ENCODE measurements at places on chromosomes 2 and 18. TPM values are rescaled to one million over a fixed set of nuclear protein-coding genes. Genes with fewer than 3 reads are reported as not detected.

- no peak for DNase-seq
Measured at GRCh38 chr18:4631239-4631638, 176.1 kb upstream of the DLGAP1 start.

- DNase-seq, result peak; percentile 94
Measured at GRCh38 chr2:84486441-84487115, 27.5 kb upstream of the SUCLG1 start.

DNA sequence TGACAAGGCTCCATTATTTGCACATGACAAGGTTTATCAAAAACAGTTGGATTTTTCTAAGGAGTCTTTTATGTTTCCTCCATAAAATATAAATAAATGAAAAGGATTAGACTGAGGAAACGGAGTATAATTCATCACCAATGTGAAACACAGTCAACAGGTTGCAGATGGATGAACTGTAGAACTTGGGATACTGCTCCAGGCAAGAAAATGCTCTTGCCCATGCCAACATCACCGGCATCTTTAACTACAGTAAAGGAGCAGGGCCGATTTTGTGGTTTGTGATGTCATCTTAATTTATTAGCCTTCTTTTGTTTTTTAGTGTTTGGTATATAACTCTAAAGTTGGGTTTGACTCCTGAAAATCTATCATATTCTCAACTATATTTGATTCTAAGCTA lies 577.3 kb downstream of the EPHA4 start:
- DNase-seq, result no peak

- DNase-seq, result no peak
Measured at GRCh38 chr2:85611217-85611704, 605 bp downstream of the C2orf68 start.

GRCh38 chr2:28185153-28185552 lies 207.5 kb upstream of the FOSL2 start:
- DNase-seq, result no peak

DNA sequence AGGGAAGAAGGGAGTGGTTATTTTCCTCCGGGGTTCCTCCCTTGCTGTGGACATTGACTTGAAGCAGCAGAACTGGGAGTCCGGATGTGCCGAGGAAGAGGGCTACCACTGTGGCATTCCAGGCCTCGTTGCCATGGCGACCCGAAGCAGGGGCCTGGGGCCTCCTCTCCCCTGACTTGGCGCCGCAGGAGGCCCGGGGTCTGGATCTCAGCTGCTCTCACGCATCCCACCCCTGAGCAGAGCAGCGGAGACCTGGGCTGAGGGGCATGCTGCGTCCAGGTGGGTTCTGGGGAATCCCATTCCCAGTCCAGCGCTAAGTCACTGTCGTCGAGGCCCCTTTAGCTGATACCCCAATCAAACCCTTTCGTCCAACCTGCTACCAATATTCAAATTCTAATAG lies 100.2 kb downstream of the BCL11A start:
- DNase-seq, result no peak

DNA sequence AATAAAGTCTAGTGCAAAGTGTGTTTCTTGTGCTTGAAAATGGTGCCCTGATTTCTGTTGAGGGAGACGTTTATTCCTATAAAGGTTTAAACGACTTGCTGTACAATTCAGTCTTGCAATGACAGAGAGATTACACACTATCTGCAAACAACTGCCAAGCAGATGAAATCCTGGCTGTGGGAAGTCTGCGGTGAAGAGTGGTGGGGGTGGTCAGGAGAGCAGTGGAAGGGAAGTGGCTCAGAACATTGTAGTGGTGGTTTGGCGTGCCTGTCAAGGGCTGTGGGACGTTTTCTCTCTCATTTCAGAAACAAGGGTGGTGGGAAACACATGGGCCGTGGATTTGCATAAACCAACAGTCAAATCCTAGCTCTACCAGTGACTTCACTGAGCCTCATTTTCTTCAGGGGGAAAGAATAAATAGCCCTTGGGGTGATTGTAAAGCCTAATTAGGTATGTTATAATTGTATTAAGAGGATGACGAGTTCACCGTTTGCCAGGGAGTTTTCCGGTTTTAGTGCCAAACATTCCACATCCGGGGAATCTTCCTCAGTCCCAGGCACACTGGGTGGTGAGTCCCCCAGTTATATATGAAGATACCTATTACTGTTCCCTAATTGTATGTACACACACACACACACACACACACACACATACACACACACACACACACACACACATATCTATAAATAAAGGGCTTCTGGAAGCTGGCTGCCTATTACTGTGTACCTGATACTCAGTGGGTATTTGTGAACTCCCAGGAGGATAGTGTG lies 115.0 kb downstream of the SPTBN1 start:
- DNase-seq, result peak; percentile 94

DNA sequence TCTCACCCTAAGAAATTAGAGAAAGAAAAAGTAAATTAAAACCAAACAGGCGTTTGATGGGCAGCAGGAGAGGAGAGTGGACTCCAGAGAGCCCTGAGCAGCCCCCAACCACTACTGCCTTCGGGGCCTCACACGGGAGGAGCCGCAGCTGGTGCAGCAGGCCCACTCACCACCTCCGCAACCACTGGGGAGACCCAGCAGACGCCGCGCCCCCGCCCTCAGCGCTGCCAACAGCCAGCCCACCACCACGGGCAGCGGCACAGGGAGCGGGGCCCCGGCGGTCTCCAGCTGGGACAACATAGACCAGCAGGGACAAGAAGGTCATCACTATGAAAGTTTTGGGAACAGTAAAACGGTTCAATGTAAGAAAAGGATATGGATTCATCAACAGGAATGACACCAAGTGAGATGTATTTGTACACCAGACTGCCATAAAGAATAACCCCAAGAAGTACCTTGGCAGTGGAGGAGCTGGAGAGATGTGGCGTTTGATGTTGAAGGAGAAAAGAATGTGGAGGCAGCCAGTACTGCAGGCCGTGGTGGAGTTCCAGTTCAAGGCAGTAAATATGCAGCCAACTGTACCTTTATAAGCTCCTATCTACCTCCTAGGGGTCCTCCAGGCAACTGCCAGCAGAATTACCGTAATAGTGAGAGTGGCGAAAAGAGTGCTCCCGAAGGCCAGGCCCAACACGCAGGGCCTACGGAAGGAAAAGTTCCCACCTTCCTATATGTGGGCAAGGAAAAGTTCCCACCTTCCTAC lies 76.5 kb downstream of the OLA1 start:
- no peak for DNase-seq

GRCh38 chr18:61574665-61575064 lies 241.4 kb downstream of the CDH20 start:
- DNase-seq, result no peak

- peak; percentile 87 for DNase-seq
Measured at GRCh38 chr18:63553081-63553480, 10.9 kb downstream of the SERPINB12 start.

GRCh38 chr2:48203668-48204067 lies 297.4 kb upstream of the FBXO11 start:
- DNase-seq, result no peak

DNA sequence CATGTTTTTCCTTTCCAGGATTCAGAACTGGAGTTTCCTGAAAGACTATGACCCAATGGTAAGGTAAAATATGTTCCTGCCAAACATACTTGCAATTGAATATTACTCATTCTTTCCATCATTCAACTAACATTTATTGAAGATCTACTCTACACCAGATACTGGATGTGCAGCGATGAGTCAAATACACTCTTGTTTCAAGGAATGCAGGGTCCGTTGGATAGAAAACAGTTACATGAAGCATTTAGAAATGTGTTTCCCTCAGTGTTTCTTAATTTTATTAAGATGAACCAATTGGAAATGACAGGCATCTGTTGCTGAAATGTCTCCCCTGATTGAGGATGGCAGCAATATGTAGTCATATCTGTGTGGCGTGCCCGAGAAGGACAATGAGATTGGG lies 14.8 kb upstream of the SLC66A3 start:
- no peak for DNase-seq

DNA sequence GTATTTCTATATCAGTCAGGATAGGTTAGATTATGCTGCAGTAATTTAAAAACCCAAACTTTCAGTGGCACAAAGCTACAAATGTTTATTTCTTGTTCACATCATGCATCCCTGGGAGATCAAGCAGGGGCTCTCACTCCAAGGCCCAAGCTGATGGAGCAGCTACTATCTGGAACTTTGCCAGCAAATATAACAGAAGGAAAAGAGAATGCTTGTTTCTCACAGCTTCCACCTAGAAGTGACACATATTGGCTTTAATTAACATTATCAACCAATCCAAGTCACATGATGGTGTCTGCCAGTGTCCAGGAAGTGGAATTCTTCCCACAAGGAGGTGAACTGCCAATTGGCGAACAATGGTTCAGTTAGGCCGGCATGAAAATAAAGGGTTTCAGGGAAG lies 306.9 kb downstream of the BCL11A start:
- DNase-seq, result no peak

DNA sequence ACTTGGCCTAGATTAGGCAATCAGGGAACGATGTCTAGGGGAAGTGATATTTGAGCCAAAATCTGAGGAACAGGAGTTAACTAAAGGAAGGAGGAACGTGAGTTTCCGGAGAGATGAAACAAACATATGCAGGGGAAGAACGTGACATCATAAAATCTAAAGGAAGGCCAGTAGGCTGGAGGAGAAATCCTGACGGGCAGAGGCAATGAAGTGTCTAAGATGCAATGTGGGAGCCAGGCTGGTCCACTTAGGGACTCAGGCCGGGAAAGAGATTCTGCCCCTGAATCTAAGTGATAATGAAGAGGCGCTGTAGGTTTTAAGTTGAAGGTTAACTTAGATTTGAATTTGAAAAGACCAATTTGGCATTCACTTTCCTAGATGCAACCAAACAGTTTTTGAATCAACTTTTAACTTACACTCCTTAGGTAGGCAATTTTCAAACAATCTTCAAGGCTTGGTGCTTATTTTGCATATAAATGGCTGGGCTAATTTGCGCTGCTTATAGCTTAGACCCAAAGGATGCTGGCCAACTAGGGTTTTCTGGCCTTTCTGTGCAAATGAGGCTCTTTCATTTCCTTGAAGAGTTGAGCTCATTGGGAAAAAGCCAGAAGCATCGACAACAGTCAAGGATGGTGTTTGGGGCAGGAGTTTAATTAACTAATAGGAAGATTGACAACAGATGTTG lies 221.7 kb downstream of the SOX11 start:
- no peak for DNase-seq

GRCh38 chr2:9184361-9184760 lies 22.3 kb upstream of the ASAP2 start:
- no peak for DNase-seq

- DNase-seq, result no peak
Measured at GRCh38 chr2:239750929-239751678, 274.0 kb downstream of the NDUFA10 start.

- DNase-seq, result no peak
Measured at GRCh38 chr2:106886916-106887758, 1.2 kb upstream of the ST6GAL2 start.

- DNase-seq, result no peak
Measured at GRCh38 chr2:95333056-95333455, 35.9 kb downstream of the KCNIP3 start.

- no peak for DNase-seq
Measured at GRCh38 chr2:61006486-61007105, 10.9 kb upstream of the PEX13 start.

DNA sequence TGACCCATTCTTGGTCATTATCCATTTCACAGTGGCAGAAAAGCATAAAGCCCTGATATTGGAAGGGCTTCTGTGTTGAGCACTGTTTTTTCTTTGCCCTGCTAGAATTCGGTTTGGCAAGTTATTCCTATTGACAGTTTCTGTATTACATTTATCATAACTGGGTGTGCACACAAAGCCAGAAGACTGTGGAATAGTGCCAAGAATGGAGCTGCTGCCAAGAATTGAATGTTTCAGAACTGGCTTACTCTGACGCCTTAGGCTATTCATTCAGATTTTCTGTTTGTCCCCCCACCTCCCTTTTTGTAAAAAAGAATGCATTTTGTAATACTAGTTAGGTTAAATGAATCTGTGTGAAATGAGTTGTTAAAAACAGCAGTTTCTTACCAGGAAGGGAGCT lies 12.7 kb downstream of the KDM3A start:
- peak; percentile 93 for DNase-seq

- DNase-seq, result no peak
Measured at GRCh38 chr2:172725284-172725683, 10.4 kb upstream of the RAPGEF4 start.

Gene FN1
- total RNA-seq, result 3,314 TPM

Gene ASXL2
- total RNA-seq, result 22.0 TPM

Gene FHOD3
- total RNA-seq, result 3.0 TPM

Gene CXCR1
- not detected for total RNA-seq

Gene CDH20
- total RNA-seq, result 0.09 TPM

Gene LCT
- total RNA-seq, result not detected

Gene GPR75
- total RNA-seq, result 2.4 TPM

Gene SERPINB4
- total RNA-seq, result not detected

Gene MDH1B
- 0.81 TPM for total RNA-seq

Measured in fibroblast of the aortic adventitia (primary cell).